Nephron progenitor cell (in vitro differentiated cells): ENCODE measurements at places on chromosomes 3 and 15.

DNA sequence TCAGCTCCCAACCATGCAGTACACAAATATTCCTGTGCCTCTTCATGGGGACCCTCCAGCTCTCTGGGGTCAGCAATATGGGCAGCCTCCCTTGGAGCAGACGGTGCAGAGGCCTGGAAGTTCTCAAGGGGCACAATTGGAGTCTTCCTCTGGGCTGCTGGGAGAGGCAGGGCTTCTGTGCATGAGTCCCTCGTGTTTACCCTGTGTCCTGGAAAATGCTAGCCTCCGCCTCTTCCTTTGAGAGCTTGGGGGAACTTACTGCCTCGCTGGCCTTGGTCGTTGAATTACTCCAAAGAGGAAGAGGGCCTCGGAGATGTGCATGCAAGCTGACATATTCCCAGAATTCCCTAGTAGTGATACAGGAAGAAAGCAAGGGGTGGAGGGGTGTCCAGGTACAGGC lies 284.4 kb upstream of the IGF1R start:
- no peaks in the 10 kb centered on the region for H3K36me3 ChIP-seq
- H3K4me1 ChIP-seq: no peaks in the 10 kb centered on the region
- no peak for DNase-seq
- peaks cover 9% of the 10 kb centered on the region for H3K27me3 ChIP-seq
- H3K4me3 ChIP-seq: no peak overlapping the region
- peak overlapping the region; percentile 1 for H3K27ac ChIP-seq

- no peak overlapping the region for H3K4me3 ChIP-seq
- DNase-seq: no peak
- H3K27ac ChIP-seq: no peak overlapping the region
- peaks cover 7% of the 10 kb centered on the region for H3K27me3 ChIP-seq
- H3K4me1 ChIP-seq: peaks cover 6% of the 10 kb centered on the region
Measured at GRCh38 chr3:190807719-190808375, 54.6 kb downstream of the GMNC start.

DNA sequence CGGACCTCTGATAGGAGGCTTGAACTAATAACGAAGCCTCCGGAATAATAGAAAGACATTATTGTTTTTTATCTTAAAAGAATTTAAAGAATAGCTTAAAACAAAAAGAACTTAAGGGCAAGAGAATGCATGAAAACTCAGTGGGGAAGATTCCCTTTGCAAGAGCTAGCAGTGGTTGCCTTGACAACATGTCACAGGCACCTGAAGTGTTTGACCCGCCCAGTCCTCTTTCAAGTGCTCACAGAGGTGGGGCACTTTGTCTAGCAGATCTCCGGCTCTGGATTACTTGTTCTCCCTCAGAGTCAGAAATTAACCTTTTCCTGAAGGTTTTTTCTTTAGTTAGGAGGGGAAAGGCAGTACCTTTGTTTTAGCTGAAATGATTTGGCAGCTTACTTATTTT lies 37.8 kb downstream of the LARS2 start:
- H3K4me3 ChIP-seq: no peak overlapping the region
- H3K36me3 ChIP-seq: peaks cover 40% of the 10 kb centered on the region
- no peaks in the 10 kb centered on the region for H3K27me3 ChIP-seq
- DNase-seq: no peak

- no peaks in the 10 kb centered on the region for H3K27me3 ChIP-seq
- H3K27ac ChIP-seq: no peak overlapping the region
- H3K4me1 ChIP-seq: no peaks in the 10 kb centered on the region
- H3K4me3 ChIP-seq: no peak overlapping the region
- no peak for DNase-seq
Measured at GRCh38 chr15:70932397-70932796, 39.8 kb downstream of the LRRC49 start.

DNA sequence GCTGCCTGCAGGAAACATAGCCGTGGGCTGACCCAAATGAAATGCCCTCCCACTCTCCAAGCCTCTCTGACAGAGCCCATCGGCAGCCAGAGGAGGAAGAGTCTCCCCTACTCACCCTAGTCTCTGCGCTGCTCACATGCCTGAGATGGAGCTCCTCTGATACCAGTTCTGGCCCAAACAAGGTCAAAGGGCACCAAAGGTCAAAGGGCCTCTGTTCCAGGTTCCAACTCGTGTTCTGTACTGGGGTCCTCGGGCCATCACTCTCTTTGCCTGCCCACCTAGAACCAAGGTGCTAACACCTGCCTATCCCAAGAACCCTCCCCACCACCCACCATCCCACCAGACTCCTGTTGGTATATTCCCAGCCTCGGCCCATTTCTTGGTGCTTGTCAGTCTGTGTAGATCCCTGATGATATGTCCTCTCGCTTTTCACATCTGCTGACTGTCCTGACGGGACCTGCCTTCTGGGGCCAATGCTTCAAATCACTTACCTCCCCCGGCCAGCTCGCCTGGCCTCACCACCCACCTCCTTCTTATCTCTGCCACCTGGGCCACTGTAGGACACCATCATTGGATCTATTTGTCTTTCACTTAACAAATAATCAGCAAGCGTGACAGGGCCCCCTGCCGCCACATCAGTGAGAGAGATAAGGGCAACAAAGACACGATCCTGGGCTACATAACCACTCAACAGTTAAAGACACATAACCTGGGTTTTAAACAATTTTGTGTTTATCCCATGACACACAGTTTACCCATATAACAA lies 90.4 kb downstream of the SRGAP3 start:
- H3K4me1 ChIP-seq: peaks cover 62% of the 10 kb centered on the region
- H3K4me3 ChIP-seq: no peak overlapping the region
- H3K27me3 ChIP-seq: no peaks in the 10 kb centered on the region
- no peak for DNase-seq

DNA sequence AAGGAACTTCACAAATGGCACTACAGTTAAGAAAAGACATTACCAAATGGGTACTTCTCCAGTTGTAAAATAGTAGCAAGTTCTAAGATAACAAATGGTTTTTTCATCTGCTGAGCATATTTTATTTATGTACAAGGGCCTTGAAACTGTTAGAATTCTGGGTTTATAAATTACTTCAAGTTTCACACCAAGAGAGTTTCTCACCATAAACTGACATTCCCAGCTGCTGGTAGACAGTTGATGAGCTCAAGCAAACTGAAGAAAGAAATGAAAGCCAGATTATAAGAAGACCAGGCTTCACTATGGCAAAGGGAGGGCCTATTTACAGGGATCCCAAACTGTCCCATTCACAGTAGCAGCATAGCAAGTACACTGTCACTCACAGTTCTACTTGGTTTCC lies 99.8 kb downstream of the DHX30 start:
- no peak for DNase-seq
- H3K27ac ChIP-seq: peak overlapping the region; percentile 36
- H3K27me3 ChIP-seq: no peaks in the 10 kb centered on the region
- H3K4me3 ChIP-seq: no peak overlapping the region

DNA sequence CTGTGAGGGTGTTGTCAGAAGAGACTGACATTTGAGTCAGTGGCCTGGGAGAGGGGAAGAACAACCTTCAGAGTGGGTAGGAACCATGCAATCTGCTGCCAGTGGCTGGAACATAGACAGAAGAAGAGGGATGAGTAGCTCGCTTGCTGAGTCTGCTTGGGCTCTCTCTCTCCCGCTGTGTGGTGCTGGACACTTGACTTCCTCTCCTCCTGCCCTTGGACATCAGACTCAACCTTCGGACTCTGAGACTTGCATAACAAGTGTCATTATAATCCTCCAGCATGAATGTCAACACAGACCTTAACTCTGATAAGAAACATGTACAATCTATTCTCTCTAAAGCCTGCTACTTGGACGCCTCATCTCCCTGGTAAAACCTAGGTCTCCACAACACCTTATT lies 5.9 kb upstream of the NMD3 start:
- no peaks in the 10 kb centered on the region for H3K27me3 ChIP-seq
- DNase-seq: no peak

GRCh38 chr3:81886081-81886480 lies 124.6 kb upstream of the GBE1 start:
- H3K4me1 ChIP-seq: no peaks in the 10 kb centered on the region
- no peak overlapping the region for H3K27ac ChIP-seq
- no peaks in the 10 kb centered on the region for H3K36me3 ChIP-seq
- H3K4me3 ChIP-seq: no peak overlapping the region
- no peaks in the 10 kb centered on the region for H3K27me3 ChIP-seq

- peaks cover 13% of the 10 kb centered on the region for H3K36me3 ChIP-seq
- DNase-seq: no peak
- H3K27me3 ChIP-seq: peaks cover 8% of the 10 kb centered on the region
- H3K27ac ChIP-seq: no peak overlapping the region
- H3K4me3 ChIP-seq: no peak overlapping the region
Measured at GRCh38 chr3:55246033-55246432, 241.1 kb downstream of the WNT5A start.

DNA sequence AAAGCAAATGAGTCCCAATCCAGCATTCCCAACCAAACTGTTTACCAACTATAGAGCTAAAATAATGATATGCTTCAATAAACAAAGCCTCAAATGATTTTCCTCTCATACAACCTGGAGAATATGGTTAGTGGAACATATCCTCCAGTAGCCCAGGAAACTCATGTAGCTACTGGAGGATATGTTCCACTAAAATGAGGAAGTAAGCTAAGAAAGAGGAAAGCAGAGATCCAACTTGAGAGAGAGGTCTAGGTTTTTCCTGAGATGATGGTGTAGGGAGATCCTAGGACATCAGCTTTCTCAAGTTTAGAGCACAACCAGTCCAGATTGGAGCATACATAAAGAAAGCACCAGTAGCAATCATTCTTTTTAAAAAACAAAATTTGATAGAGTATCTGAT lies 44.6 kb upstream of the SLC4A7 start:
- peaks cover 10% of the 10 kb centered on the region for H3K4me1 ChIP-seq
- no peak for DNase-seq
- no peaks in the 10 kb centered on the region for H3K36me3 ChIP-seq
